Activated naive CD4-positive, alpha-beta T cell treated with Interleukin-2 at 50 U/mL for 16 hours (primary cell): ENCODE measurements at places on chromosomes 1 and 21.

DNA sequence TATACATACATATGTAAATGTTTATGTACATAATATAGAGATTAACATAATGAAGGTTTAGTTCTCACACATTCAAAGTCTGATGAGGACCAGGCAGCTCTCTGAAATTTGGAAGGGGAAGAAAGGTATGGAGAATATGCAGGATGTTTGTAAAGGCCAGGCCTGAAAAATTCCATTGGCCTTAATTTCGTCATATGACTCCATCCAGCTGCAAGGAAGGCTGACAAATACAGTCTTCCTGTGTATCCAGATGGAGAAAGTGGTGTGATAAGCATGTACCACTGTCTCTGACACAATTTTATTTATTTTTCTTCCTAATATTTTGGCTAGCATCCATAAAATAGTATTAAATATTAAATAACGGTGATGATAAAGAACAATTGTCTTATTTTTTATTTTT is 6.3 kb upstream of the SGIP1 start:
- no peak for DNase-seq

GRCh38 chr1:204652497-204652896 is 33.0 kb downstream of the LRRN2 start:
- no peak for DNase-seq

- no peak for DNase-seq
Measured at GRCh38 chr1:64769482-64769881, 24.6 kb downstream of the RAVER2 start.

DNA sequence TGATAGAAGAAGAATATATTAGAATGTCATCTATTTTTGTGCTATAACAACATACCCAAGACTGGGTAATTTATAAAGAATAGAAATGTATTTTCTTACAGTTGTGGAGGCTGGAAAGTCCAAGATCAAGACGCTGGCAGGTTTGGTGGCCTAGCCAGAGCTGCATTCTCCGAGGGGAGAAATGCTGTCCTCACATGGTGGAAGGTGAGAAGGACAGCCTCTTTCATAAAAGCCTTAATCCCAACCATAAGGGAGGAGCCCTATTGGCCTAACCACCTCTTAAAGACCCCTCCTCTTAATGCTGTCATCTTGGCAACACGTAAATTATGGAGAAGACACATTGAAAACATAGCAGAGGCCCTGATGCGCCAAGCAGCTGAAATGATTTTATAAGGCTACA is 60.1 kb upstream of the KAZN start:
- no peak for DNase-seq

DNA sequence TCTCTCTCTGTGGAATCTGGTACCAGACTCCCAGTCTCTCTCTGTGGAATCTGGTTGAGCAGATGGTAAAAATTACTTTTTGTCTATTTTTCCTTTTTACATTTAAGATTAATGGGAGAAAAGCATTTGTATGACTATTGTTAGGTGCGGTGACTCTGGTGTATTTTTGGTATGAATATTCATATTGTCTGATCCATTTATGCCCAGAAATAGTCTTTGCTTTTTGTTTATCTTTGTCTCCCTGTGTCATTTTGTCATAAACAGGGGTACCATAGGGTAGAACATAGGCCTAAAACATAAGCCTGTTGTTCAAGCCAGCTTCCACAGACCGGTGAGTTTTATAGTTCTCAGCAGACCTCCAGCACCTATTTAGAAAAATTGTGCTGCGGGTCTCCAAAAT is 78.7 kb downstream of the ETS2 start:
- DNase-seq = no peak

- DNase-seq = no peak
Measured at GRCh38 chr1:172429331-172430127, 9.0 kb downstream of the C1orf105 start.

DNA sequence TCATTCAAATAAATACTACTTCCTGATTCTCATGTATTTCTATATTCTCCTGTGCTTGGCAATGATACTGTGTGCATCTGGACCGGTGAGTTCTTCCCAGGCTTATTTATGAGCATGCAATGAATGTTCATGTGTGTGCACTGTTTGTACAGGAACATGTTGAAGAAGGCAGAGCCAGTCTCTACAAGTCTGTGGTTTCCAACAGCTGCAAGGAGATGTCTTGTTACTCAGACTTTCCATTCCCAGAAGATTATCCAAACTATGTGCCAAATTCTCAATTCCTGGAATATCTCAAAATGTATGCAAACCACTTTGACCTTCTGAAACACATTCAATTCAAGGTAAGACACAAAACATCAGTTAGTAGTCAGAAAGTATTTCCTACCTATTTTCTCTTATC is 19.1 kb downstream of the FMO1 start:
- DNase-seq = no peak
